ENCODE measurements at places on chromosomes 1 and 21. TPM values are rescaled to one million over a fixed set of nuclear protein-coding genes. Genes with fewer than 3 reads are reported as not detected.

DNA sequence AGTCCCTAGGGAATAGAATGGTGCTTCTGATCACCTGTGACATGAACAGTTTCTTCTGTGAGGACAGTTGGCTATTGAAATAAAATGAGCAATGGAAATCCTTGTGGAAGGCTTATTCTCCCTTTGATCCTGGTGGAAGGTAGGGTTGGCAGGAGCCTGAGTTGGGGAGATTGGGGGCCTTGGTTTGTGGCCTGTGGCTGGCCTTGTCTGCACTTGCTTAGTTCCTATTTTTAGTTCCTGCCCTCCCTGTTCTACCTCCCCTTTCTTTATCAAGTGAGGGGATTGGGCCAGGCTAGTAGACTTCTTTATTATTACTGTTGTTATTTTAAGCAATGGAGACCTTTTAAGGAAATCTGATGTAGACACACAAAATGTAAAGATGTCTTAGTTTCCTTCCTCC is 8.2 kb downstream of the DMRTB1 start:
- H3K27ac ChIP-seq: no peak overlapping the region
- no peak overlapping the region for H3K4me3 ChIP-seq
- H3K27me3 ChIP-seq: no peaks in the 10 kb centered on the region
- no peaks in the 10 kb centered on the region for H3K36me3 ChIP-seq
- no peak for DNase-seq
- peaks cover 8% of the 10 kb centered on the region for H3K4me1 ChIP-seq

Gene PHTF1
- 8.2 TPM for polyA plus RNA-seq

GRCh38 chr1:169565335-169566271 is 20.7 kb downstream of the F5 start:
- DNase-seq: no peak
- H3K36me3 ChIP-seq: no peaks in the 10 kb centered on the region
- H3K27me3 ChIP-seq: no peaks in the 10 kb centered on the region
- no peak overlapping the region for H3K4me3 ChIP-seq

Gene TLR5
- 0.46 TPM for polyA plus RNA-seq

GRCh38 chr1:192831706-192832355 is 23.0 kb downstream of the RGS2 start:
- no peak overlapping the region for H3K4me3 ChIP-seq
- DNase-seq: no peak
- no peak overlapping the region for H3K27ac ChIP-seq
- H3K36me3 ChIP-seq: no peaks in the 10 kb centered on the region
- H3K27me3 ChIP-seq: no peaks in the 10 kb centered on the region
- no peaks in the 10 kb centered on the region for H3K4me1 ChIP-seq

Gene ADCY10
- polyA plus RNA-seq: 0.60 TPM

Gene PDPN
- 24.4 TPM for polyA plus RNA-seq

DNA sequence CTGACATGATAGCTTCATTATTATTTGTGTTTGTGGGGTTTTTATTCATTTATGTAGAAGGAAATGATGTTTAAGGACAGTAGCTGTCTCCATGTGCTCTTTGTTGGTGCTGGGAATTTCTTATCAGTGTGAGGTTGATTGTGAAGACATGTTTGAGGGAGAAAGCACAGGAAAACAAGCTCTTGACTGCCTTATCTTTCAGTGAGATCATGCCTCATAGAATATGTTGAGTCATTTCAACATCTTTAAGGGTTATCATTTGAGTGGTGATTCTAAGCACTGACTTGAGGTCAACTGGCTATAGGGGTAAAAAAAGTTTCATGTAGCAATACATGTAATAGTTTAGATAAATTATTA is 405.1 kb upstream of the ADAMTS5 start:
- no peaks in the 10 kb centered on the region for H3K4me1 ChIP-seq
- H3K27me3 ChIP-seq: no peaks in the 10 kb centered on the region
- no peaks in the 10 kb centered on the region for H3K36me3 ChIP-seq
- H3K27ac ChIP-seq: no peak overlapping the region
- no peak for DNase-seq

DNA sequence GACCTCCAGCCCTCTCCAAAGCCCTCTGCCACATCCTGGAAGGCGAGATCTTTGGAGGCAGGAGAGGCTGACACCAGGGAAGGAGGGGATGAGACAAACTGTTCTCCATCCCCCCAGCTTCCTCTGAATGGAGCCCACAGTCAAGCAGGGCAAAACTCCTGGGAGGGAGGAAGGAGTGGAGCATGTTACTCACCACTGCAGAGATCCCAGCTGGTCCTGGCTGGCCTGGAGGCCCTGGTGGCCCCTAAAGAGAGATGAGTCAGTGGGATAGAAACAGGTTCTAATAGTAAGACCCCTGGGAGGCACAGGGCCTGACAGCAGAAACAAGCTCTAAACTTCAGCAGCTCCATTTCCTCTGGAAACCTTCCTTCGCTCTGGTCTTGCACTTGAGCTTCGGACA is 14.0 kb upstream of the PEF1 start:
- H3K27ac ChIP-seq: no peak overlapping the region
- H3K4me1 ChIP-seq: no peaks in the 10 kb centered on the region
- DNase-seq: no peak
- no peaks in the 10 kb centered on the region for H3K27me3 ChIP-seq

Gene MMP23B
- 12.7 TPM for polyA plus RNA-seq

GRCh38 chr1:14949270-14949835 is 204.2 kb upstream of the TMEM51 start:
- peaks cover 28% of the 10 kb centered on the region for H3K4me1 ChIP-seq
- no peak overlapping the region for H3K4me3 ChIP-seq
- no peak for DNase-seq

DNA sequence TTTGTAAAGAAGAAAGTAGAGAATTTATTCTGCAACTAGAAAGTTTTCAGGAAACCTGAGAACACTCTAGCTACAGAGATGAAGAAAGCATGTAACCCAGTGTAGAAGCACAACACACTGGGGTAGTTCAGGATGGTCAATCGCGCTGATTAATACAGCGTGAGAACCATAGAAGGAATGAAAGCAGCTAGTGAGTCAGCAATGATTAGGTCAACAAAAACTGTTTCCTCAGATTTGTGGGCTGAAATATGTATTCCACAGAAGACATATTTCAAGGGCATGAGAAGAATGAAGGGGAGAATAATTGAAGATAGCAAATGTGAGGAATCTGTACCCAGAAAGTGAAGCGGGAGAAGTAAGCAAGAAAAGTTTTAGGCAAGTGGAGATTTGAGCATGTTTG is 97.8 kb upstream of the ADGRL2 start:
- peak; percentile 41 for DNase-seq
- H3K4me1 ChIP-seq: no peaks in the 10 kb centered on the region
- no peaks in the 10 kb centered on the region for H3K27me3 ChIP-seq

DNA sequence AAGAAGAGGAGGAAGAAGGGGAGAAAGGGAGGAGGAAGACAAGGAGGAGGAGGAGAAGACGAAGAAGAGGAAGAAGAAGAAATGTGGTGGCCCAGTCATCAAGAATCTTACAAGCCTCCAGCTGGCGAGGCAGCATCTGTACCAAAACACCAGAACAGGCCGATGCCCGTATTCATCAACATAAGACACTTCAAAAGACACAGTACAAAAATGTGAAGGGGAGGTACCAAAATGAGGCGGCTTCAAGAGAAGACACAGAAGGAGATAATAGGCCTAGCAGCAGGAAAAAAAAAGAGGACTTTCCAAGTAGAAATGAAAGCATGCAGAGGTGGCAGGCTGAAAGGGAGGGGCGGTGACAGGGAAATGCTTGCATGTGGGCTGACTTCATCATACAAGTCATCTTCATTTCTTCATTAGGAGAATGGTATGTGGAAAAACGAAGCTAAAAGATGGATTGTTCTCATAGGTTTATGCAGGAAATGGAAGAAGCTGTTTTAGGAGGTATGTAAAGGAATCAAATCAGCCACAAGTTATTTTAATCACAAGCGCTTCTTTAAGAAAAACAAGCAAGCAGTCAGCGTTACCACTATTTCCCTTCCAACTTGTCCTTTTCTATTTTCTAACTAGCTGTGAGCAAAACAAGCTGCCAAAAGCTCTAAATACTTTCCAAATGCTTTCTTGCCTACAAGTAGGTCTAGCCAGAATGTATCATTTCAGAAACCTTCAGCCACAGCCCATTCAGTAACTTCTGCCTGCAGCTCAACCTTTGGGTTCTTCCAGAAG is 192.3 kb downstream of the SLC45A1 start:
- H3K27me3 ChIP-seq: no peaks in the 10 kb centered on the region
- peaks cover 31% of the 10 kb centered on the region for H3K4me1 ChIP-seq
- peaks cover 17% of the 10 kb centered on the region for H3K36me3 ChIP-seq
- H3K4me3 ChIP-seq: no peak overlapping the region
- H3K27ac ChIP-seq: peak overlapping the region; percentile 72
- no peak for DNase-seq

DNA sequence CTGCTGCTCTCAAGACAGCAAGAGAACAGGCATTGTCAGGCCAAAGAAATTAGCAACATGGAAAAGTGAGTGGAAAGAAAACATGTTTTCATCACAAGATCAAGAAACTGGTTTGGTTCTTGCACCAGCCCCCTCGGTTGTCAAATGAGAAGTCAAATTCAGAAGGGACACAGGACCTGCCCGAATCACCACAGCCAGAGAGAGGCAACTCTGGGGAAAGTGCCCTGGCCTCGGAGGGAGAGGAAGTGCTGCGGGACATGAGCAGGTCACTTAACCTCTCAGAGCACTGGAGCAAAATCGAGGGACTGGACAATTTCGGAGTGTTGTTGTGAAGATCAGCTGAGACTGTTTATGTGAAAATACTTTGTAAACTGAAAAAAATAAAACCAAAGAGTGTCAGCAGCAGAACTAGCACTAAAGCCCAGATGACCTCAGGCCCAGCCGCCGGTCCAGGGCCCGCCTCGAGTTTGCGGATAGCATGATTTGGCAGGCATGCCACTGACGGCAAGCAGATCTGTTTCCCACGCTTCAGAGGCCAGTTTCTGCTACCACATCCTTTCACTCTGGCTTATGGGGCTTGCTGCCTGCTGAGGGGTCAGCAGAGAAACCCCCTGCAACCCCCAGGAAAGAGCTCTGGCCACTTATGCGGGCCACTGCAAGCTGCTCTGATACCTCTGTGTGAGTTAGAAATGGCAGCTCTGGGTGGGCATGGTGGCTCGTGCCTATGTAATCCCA is 32.1 kb downstream of the CD247 start:
- H3K27me3 ChIP-seq: no peaks in the 10 kb centered on the region
- no peak for DNase-seq
- H3K4me3 ChIP-seq: no peak overlapping the region

GRCh38 chr1:8465692-8466091 is 147.8 kb downstream of the SLC45A1 start:
- no peak overlapping the region for H3K4me3 ChIP-seq
- H3K27ac ChIP-seq: peak overlapping the region; percentile 28
- H3K4me1 ChIP-seq: peaks cover 42% of the 10 kb centered on the region
- H3K27me3 ChIP-seq: no peaks in the 10 kb centered on the region

Gene LRRC3
- 1.3 TPM for polyA plus RNA-seq
